ENCODE measurements at places on chromosomes 3 and 15. TPM values are rescaled to one million over a fixed set of nuclear protein-coding genes. Genes with fewer than 3 reads are reported as not detected.

Gene GATM
- total RNA-seq, result 47.6 TPM

Gene GNAT1
- total RNA-seq, result not detected

Gene EHD4
- 64.1 TPM for total RNA-seq

Gene ZPLD1
- total RNA-seq, result 0.10 TPM
